NCI-H2029 (cell line): ENCODE measurements at places on chromosomes 2 and 18.

DNA sequence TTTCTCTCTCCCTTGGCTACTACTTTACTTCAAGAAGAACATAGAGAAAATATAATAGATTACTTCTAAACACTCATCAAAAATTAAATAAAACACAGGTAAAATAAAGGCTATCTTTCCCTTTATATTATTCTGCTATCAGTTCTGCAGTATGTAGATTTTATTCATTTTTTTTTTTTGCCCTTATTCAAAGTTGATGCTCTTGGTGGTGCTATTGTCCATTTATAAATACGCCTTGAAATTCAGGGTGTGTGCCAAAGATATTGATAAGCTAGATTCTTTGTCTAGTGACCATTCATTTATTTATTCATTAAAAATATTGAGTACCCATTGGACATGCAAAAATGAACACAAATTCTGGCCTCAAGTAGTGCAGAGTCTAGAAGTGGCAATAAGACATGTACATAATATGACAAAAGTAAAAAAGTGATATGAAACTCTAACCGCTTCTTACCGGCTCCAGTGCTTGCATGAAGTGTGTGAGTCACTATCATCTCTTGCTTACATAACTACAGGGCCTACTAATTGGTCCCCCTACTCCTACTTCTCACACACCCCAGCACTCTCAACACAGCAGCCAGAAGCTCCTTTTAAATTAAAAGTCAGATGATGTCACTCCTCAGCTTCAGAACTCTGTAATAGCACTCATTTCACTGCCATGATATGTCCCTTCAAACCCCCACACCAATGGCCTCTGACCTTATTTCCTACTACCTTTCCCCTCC is 208.3 kb upstream of the FANCL start:
- no peak for DNase-seq

DNA sequence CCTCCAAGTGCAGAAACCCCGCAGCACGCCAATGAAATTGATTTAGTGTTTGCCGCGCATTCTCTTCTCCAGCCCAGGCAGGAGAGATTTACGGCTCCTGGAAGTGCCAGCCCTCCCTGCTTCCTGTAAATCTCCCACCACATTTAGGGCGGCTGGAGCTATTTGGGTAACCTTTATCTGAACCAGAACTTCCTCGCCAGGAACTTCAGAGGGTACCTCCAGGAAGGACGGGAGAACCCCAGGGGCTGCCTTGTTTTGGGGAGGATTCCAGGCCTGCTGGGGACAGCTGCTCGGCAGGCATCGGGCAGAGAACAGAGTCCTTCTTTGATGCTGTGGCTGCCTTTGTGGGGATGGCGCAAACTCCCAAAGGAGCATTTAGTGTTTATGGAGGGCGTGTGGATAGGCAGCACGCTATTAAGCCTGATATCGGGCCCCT is 122.0 kb upstream of the MYCN start:
- no peak for DNase-seq

DNA sequence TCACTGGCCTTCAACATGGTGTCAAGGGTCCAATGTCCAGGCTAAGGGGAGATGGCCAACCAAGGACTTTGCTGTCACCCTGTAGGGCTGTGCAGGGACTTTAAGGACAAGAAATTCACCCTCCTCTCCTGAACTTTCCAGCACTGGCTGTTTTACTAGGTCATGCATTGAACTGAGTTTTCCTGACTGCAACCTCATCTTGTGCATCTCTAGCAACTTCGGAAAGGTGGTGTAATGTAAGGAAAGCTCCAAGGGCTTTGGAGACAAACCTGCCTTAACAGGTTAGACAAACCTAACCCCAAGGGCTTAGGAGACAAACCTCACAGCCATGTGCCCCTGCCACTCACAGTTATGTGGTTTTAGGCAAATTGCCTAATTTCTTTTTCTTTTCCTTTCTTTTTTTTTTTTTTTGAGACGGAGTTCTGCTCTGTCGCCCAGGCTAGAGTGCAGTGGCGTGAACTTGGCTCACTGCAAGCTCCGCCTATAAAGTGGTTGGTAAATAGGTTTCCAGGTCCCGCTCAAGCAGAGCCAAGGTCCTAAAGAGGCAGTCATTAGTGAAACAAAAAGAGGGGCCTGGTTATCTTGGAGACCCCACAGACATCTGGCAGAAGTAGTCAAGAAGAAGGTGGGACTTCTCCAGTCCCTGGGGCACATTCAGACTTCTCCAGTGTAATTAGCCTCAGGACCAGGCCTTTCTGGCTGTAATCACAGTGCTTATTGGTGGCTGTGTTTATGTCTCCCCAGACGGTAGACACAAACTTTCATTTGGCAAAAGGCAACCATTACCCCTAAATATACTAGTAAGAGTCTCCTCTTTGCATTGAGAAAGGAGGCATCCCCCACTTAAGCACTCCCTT is 37.6 kb upstream of the PMAIP1 start:
- no peak for DNase-seq

DNA sequence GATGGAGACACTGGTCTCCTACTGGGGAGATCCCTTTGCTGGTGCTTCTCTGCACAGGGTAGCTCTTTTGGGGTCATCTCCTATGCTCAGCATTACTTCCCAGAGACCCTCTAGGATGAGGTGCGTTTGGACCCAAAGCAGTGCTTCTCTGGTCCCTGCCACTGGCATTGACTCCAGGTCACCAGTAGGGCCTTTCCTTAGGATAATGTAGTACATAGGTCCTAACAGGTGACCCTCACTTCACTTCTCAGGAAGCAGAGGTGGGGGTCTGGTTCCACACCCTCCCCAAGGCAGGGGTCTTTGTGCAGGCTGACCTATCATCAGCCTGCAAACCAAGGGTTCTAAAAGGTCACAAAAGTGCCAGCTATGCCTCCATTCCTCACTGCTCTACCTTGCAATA is 145.8 kb upstream of the HS6ST1 start:
- DNase-seq: no peak

GRCh38 chr18:79612291-79613108 is 67.1 kb upstream of the CTDP1 start:
- DNase-seq: no peak
